ENCODE measurements at places on chromosomes 12 and 14. TPM values are rescaled to one million over a fixed set of nuclear protein-coding genes. Genes with fewer than 3 reads are reported as not detected.
A peak's percentile ranks its signal among the peaks of the same experiment; 100 is the strongest.

DNA sequence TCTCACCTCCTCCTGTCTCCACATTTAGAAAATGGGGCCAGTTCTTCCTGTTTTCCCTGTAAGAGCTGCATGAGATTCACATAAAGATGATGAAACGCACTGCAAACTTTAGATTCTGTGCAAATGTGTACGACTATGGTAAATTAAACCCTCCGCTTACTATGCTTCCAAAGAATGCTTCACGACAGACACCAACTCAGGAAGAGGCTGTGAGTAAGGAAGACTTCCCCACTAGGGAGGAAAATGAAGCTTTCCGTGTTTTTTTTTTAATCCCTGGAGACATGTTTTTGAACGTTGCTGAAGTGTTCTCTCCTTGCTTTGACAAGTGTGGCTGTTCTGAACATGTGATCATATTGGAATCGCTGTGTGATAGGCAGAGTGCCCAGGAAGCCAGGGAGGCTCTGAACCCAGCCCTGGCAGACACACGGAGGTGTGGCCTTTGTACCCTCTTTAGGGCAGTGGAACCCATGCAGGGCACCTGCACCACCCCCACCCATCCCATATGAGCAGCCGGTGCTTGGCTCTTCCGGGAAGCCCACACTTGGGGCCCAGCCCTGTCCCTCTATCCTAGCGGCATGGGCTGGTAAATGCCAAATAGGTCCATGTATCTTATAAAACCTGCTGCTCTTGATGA lies 7.5 kb upstream of the SYNE3 start:
- no peak overlapping the region for H3K4me3 ChIP-seq
- H3K27me3 ChIP-seq = no peaks in the 10 kb centered on the region
- H3K4me1 ChIP-seq = peaks cover 46% of the 10 kb centered on the region
- H3K36me3 ChIP-seq = no peaks in the 10 kb centered on the region
- no peak overlapping the region for H3K27ac ChIP-seq

DNA sequence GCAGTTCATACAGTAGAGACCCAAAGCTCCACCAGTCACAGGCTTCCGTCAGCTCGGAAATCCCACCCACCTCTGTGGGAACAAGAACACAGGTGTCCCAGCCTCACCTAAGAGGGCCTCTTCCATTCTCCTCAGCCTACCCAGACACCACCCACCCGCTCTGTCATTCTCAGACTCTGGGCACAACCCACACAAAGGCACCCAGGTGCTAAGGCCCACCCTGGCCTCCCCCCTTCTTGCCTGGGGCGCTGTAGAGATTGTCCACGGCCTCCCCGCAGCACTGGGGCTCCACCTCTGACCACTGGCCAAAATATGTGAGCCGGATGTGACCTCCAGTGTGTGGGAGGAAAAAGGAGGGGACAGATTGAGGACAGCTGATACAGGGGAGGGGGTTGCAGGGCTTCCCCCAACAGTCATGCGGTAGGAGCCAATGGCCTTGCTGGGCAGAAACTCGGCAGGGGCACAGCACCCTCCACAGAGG lies 14.2 kb downstream of the RPS6KL1 start:
- DNase-seq = no peak
- peaks cover 12% of the 10 kb centered on the region for H3K4me1 ChIP-seq
- H3K27me3 ChIP-seq = no peaks in the 10 kb centered on the region
- no peak overlapping the region for H3K27ac ChIP-seq
- H3K4me3 ChIP-seq = no peak overlapping the region
- H3K36me3 ChIP-seq = no peaks in the 10 kb centered on the region

- no peaks in the 10 kb centered on the region for H3K27me3 ChIP-seq
- H3K4me3 ChIP-seq = no peak overlapping the region
- peak; percentile 73 for DNase-seq
These were observed 61.6 kb upstream of the DAAM1 start for GRCh38 chr14:59126714-59127436.

GRCh38 chr14:104335611-104336010 lies 197.2 kb downstream of the KIF26A start:
- H3K4me3 ChIP-seq = no peak overlapping the region
- H3K36me3 ChIP-seq = no peaks in the 10 kb centered on the region
- DNase-seq = no peak
- H3K4me1 ChIP-seq = no peaks in the 10 kb centered on the region

DNA sequence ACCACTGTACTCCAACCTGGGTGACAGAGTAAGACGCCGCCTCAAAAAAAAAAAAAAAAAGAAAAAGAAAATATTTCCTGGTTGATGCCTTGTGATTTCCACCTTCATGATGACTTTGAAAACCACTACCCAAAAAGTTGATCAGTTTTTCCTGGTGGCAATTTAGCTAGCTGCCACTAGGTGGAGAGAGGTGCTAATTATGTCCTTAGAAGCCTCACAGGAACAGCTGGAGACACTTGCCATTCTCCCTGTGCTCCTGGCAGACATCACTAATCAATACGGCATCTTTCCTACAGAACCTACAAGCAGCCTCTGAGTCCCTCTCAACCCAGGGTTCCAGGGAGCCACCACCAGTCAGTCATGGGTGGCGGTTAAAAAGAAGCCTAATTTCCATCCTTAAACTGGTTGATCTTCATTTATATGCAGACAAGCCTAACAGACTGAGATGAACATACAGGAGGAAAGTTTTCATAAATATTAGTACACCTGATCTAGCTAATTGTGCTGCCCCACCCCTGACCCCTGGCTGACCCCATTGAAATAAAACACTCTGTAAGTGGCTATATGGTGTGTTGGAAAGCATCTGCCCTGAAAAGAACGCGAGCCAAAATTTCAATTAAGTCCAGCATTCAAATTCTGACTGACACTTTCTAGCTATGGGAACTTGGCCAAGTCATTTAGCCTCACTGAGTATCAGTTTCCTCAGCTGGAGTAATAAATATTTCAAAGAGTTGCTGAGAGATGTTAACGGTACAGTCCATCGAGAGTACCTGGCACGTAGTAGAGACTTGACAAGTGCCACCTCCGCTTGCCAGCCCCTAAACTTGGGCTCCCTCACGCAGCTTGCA lies 6.2 kb upstream of the OAS1 start:
- no peak overlapping the region for H3K4me3 ChIP-seq
- H3K27me3 ChIP-seq = peaks cover 3% of the 10 kb centered on the region
- DNase-seq = peak; percentile 70
- peaks cover 8% of the 10 kb centered on the region for H3K4me1 ChIP-seq
- H3K36me3 ChIP-seq = no peaks in the 10 kb centered on the region
- H3K27ac ChIP-seq = no peak overlapping the region

DNA sequence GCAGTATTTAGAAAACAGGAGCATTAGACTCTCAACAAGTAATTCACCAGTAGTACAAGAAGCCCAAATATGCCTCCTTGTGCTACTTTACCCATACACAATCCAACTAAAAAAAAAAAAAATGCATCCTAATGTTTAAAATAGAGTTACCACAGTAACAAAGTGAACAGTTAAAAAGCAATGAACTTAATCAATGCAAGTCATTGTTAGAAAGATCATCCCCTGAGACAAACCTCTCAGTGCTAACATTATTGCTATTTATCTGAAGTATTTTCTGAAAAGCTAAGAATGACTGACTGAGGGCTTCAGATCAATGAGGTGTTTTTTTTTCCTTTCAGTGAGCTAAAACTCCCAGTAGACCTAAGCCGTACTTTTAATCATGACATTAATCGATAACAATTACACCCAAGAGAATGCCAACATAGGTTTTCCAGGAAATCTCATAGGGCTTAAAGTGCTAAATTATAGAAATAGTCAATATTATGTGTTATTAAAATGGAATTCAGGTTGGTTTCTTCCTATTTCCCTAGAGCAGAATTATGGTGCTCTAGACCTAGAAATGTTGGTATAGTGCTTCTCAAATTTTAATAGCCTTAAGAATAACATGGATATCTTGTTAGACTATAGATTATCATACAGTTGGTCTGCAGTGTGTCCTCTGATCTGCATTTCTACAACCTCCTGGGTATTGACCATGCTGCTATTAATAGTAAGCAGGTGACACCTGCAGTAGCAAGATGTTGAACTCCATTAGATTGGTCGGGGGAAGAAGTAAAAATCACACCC lies 123.0 kb downstream of the PRKD1 start:
- H3K27ac ChIP-seq = no peak overlapping the region
- DNase-seq = no peak
- H3K4me3 ChIP-seq = no peak overlapping the region
- H3K27me3 ChIP-seq = no peaks in the 10 kb centered on the region
- H3K4me1 ChIP-seq = no peaks in the 10 kb centered on the region

- no peak for DNase-seq
- H3K36me3 ChIP-seq = no peaks in the 10 kb centered on the region
- H3K4me3 ChIP-seq = no peak overlapping the region
- H3K27ac ChIP-seq = no peak overlapping the region
These were observed 297.5 kb upstream of the SOX5 start for GRCh38 chr12:24246934-24247333.

DNA sequence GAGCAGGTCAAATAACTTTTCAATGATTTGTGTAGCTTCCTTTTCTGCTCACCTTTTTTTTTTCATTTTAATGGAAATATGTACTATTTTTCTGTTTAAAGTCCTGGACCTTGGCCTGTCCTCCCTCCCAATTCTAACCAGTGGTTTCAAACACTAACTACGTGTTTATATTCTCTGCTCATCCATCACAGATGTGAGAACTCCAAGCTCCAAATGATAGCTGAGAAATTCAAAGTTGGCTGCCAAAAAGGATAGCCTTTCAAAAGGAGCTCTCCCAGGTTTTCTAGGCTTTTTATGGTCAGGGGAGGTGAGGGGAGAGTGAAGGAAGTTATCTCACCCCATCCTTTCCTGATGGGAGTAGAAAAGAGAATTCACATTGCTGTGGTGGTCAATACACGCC lies 486.0 kb upstream of the TBX3 start:
- no peaks in the 10 kb centered on the region for H3K27me3 ChIP-seq
- DNase-seq = no peak
- no peaks in the 10 kb centered on the region for H3K36me3 ChIP-seq
- H3K4me1 ChIP-seq = no peaks in the 10 kb centered on the region

DNA sequence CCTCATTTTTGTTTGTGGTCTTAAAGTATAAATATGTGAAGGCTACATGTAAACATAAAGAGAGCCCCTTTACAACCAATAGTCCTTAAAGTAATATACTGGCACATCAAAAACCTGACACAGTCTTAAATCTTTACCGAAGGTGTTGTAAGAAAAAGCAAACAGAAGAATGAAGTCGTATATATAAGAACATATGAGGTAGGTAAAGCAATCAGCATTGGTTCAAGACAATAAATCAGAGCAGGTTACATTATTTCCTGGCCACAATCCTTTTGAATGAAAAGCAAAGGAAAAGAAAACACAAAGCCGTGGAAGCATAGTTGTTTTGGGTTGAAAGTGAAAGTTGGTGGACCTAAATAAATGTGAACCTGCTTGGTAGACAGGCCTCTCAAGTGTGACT lies 183.7 kb upstream of the STXBP6 start:
- no peaks in the 10 kb centered on the region for H3K27me3 ChIP-seq
- no peaks in the 10 kb centered on the region for H3K4me1 ChIP-seq
- H3K4me3 ChIP-seq = no peak overlapping the region
- H3K27ac ChIP-seq = no peak overlapping the region
- DNase-seq = no peak

GRCh38 chr14:53646925-53647324 lies 309.7 kb downstream of the BMP4 start:
- H3K4me3 ChIP-seq = no peak overlapping the region
- no peaks in the 10 kb centered on the region for H3K36me3 ChIP-seq
- H3K27me3 ChIP-seq = no peaks in the 10 kb centered on the region
- no peak for DNase-seq
- no peak overlapping the region for H3K27ac ChIP-seq

DNA sequence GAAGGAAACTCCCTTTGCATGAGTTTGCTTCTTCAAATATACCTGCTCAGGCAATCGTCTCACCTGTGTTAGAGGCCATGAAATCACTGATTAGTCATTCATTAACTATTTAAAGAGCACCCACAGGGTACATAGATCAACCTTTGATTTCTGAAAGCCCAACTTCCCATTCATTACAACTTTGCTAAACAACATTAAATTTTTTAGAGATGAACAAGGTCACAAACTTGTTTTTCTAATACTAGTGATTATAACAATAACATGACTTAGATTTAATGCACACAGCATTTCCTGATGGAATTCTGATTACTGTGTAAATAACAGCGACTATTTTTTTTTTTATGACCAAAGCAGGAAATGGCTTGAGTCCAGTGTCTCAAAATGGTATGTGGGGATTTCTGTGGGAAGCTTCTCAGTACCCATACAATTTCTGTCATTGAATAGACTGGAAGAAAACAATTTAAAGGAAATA lies 5.4 kb upstream of the ERO1A start:
- no peak overlapping the region for H3K27ac ChIP-seq
- H3K4me3 ChIP-seq = no peak overlapping the region
- H3K27me3 ChIP-seq = no peaks in the 10 kb centered on the region
- no peaks in the 10 kb centered on the region for H3K4me1 ChIP-seq
- DNase-seq = no peak

GRCh38 chr12:108734200-108734906 lies 3.0 kb upstream of the CORO1C start:
- H3K4me3 ChIP-seq = no peak overlapping the region
- no peak overlapping the region for H3K27ac ChIP-seq
- H3K4me1 ChIP-seq = peaks cover 9% of the 10 kb centered on the region

DNA sequence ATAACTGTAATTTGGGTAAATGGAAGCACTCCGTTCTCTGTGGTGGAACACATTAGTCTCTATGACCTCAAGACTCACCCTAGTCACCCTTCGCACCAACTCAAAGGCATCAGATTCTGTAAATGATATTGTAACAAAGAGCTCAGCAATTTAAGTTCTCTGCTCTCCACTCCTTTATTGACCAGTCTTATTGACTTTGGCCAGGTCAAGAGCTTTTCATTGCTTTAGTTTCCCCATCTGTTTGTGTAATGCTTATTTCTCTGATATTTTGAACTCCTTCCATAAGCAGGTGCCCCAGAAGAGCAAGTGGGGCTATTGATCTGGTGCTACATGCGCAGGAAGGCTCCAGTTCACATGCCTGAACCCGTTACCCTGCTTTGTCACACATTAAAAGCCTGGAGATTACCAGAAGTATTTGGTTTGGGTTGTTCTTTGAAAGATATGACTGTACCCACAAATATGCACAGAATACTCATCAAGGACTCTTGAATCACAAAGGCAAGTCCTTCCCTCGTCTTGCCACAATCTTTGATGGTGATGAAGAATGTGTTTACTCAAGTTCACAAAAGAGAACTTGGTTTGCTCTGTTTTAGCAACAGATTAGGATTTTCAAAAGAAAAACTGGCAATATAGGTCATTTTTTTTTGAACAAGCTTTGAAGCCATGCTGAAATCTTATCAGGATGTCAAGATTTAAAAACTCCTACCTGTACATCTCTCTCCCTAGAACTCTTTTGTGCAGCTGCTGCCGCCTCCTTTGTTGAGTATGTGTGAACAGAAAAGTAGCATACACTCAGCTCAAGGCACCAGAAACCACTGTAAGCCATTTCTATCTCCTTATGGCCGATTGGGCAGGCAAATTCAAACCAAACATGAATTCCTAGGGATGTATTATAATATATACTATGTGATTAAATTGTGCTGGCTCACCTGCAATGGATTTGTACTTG lies 193.9 kb downstream of the BCAT1 start:
- no peaks in the 10 kb centered on the region for H3K4me1 ChIP-seq
- DNase-seq = no peak
- H3K27me3 ChIP-seq = no peaks in the 10 kb centered on the region

PMEL gene
- 0.46 TPM for polyA plus RNA-seq

DCN gene
- not detected for polyA plus RNA-seq

NPFF gene
- 0.34 TPM for polyA plus RNA-seq

DAO gene
- not detected for polyA plus RNA-seq

MFAP5 gene
- 0.31 TPM for polyA plus RNA-seq

GNB3 gene
- 0.71 TPM for polyA plus RNA-seq

STYK1 gene
- not detected for polyA plus RNA-seq

CFAP73 gene
- 0.13 TPM for polyA plus RNA-seq

TPH2 gene
- polyA plus RNA-seq = not detected

All from B cell (primary cell).